NCI-H1092 (cell line): ENCODE measurements at places on chromosomes 7 and 10.
A peak's percentile ranks its signal among the peaks of the same experiment; 100 is the strongest.

DNA sequence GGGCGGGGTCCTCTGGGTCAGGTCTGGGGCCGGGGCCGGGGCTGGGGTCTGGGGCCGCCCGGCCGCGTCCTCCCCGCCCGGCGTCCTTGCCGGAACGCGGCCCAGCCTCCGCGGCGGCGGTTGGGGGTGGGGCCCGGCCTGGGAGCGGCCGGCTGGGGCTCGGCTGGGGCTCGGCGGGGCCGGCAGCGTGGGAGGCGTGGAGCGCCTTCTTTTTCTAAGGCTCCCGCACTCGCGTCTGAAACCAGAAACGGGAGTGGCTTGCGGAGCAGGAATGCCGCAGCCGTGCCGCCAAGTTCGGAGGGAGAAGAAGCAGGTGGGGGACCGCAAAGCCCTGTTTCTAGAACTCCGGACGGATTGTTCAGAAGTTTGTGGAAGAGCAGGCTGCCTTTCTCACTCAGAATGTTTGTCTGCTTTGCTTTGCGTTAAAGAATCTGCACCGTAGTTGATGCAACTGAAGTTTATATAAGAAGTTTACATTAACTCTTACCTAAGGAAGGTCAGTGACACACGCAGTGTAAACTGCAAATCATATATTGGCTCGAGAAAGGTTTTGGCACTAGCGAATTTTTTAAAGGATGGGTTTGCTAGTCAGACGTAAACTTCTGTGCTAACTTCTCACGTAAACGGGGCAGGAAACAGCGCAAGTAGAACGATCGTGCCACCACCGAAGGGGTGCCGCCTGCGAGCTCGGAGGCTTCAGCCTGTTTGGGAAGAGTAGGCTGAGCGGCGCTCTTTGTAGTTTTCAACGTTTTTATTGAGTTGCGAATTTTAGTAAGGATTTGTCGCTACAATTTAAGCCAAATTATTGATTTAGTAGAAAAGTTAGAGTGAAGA lies 729 bp downstream of the DNAJB6 start:
- DNase-seq, result peak; percentile 6

GRCh38 chr10:122725006-122725405 lies 25.4 kb upstream of the C10orf120 start:
- no peak for DNase-seq

DNA sequence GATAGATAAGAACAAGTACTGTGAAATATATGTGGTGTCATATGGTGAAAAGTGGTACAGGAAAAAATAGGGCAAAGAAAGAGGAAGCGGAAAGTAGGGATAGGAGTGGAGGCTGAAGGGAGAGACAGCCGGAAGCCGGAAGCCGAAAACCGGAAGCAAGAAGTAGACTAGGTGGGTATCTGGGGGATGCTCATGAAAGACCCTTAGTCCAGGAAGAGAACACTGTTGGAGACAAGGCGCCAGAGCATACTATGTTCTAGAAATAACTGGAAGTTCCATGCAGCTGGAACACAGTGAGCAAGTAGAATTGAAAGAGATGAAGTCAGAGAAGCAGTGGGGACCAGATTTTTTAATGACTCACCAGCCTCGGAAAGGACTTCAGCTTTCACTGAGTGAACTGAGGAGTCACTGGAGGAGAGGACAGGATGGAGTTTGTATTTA lies 22.5 kb downstream of the ST8SIA6 start:
- DNase-seq, result no peak

GRCh38 chr10:72847681-72848080 lies 45.9 kb upstream of the OIT3 start:
- no peak for DNase-seq

DNA sequence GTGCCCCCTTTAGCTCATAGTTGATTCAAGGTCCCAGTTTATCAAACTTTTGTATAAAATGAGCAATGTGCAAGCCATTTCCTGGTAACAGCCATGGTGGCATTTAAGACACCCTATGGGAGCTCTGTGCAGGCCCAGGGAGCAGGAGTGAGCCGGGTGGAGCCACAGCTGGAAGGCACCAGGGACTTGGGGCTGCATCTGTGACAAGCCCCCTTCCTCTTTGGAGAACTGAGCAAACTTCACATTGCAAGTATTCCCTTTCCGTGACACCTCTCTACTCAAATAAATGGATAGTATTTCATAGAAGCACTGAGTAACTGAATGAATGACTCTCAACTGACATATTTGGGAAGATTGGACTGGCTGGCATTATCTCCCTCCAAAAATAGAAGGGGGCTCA lies 558.7 kb upstream of the FOXK1 start:
- DNase-seq, result no peak

- DNase-seq, result peak; percentile 47
Observed at GRCh38 chr7:132755538-132756483, 179.5 kb upstream of the PLXNA4 start.

DNA sequence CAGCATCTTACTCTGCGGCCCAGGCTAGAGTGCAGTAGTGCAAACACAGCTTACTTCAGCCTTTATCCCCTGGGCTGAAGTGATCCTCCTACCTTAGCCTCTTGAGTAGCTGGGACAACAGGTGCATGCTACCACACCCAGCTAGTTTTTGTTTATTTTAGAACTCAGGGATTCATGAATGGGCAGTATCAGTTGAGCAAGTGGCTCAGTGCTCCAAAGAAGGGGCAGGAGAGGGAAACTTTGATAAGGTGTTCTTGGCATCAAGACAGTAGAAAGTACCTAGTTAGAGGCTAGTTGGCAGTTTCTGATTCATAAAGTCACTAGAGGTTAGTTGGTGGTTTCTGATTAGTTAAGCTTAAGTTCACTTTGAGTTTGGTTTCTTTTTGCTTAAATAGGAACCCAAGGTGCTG lies 18.4 kb downstream of the TRIM24 start:
- no peak for DNase-seq

DNA sequence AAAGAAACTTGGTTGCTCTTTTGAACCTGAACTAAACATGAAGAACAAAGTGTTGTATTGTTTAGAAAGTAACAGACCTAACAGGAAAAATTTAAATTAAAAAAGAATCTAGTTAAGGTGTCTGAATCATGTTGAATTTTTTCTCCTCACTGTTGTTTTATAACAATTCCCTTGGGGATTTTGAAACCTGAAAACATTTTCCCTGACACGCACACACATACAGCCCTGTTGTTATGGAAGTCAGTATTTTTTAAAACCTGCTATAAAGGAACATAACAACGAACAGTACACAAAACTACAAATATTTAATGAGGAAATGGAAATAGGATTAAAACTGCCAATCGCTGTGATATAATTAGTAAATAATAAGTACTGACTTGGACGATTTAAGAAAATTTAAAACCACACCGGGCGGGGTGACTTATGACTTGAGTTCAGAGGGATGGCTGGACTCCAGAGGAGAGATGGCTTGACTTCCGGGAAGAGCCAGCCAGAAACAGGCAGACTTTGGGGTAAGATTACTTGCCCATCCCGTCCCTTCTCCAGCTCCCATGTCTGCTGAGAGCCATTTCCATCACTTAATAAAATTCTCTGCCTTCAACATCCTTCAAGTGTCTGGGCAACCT lies 16.2 kb upstream of the SPOCK2 start:
- DNase-seq, result no peak

DNA sequence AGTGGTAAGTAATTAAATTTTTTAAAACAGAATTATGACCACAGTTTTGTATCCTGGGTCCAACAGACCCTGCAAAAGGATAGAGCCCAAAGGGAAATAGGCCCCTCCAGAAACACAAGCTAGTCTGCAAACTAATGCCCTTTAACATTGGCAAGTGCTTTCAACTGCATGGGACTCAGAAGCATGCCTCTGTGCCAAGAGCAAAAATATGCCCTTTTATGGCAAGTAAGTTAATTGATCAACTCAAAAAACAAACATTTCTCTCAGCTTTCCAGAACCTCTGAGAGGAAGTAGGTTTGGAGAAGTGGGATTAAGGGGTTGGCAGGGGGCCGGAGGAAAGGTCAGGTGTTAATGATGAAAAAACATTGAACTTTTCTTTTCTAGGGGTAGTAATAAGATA lies 186.6 kb upstream of the PRSS1 start:
- no peak for DNase-seq

GRCh38 chr10:9851808-9852207 lies 1165.9 kb upstream of the CELF2 start:
- DNase-seq, result no peak

DNA sequence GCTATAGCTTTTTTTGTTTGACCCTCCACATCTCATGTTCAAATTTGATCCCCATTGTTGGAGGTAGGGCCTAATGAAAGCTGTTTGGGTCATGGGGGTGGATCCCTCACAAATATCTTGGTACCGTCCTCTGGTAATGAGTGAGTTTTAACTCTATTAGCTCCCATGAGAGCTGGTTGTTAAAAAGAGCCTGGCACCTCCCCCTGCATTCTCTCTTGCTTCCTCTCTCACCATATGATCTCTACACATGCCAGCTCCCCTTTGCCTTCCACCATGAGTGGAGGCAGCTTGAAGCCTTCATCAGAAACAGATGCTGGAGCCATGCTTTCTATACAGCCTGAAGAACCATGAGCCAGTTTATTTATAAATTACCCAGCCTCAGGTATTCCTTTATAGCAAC lies 43.0 kb upstream of the IMMP2L start:
- DNase-seq, result no peak

DNA sequence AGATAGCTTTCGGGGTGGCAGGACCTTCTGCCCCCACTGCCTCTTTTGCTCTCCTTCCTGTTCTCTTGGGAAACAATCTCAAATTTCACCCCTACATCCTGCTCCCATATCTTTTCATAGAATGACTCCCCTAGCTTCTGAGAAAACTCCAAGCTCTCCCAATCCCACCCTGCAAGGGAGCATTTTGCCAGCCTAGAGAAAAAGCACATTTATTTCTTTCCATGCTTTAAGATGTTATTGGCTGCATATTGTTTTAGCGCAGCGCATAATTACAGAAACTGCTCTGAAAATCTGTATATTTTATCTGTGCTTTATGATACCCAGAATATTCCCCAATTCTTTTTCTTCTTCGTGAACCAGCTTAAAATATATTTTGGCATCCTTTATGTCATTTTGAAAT lies 601.3 kb downstream of the KCNMA1 start:
- DNase-seq, result no peak

DNA sequence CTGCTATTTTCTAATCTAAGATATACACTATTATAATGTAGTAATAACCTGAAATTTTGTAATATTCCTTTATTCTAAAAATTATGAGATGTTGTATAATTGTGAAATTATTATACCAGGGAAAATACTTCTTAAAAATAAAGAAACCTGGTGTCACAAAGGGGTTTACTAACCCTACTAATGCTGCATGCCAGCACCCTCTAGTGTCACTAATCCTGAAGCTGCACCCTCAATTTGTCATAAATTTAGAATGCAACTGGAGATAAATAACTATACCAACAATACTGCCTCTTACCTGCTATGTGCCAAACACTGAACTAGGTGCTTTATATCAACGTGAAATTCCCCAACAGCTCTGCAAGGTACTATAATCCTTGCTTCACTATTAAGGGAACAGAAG lies 30.8 kb downstream of the TM9SF3 start:
- DNase-seq, result no peak

DNA sequence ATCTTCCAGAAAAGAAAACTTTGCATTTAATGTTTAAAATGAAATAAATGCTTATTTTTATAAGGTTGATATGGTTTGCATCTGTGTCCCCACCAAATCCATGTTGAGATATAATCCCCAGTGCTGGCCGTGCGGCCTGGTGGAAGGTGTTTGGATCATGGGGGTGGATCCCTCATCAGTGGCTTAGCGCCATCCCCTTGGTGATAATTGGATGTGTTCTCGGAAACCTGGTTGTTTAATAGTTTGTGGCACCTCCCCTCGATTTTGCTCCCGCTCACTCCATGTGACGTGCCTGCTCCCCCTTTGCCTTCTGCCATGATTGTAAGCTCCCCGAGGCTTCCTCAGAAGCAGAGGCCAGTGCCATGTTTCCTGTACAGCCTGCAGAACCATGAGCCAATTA lies 2.4 kb upstream of the MTPAP start:
- DNase-seq, result no peak

DNA sequence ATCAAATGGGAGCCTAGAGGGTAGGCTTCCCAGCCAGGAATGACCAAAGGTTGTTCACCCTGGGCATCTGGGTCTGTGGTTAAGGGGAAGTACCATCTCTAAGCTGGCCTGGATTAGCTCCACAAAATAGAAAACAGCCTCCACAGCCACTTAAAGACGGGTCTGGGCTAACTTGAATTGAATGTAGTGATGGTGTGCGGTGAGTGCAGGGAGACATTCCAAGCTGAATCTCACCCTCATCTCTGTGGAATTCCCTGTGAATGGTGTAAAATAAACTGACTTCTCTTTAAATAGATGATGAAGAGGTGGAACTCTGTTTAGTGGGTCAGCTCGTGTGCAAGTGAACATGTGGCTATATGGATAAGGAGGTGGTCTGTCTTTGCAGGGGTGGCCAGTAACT lies 251.0 kb downstream of the DYNC1I1 start:
- no peak for DNase-seq
